NCI-H1092 treated with DMSO at 0.1 percent for 48 hours (cell line): ENCODE measurements at places on chromosomes 3 and 15.

GRCh38 chr3:97970956-97971620 is 1.1 kb downstream of the RIOX2 start:
- DNase-seq, result no peak

- DNase-seq, result no peak
These were observed 973.4 kb upstream of the CFAP20DC start for GRCh38 chr3:60023189-60023588.

GRCh38 chr3:113245761-113246161 is 34.4 kb downstream of the BOC start:
- DNase-seq, result no peak

DNA sequence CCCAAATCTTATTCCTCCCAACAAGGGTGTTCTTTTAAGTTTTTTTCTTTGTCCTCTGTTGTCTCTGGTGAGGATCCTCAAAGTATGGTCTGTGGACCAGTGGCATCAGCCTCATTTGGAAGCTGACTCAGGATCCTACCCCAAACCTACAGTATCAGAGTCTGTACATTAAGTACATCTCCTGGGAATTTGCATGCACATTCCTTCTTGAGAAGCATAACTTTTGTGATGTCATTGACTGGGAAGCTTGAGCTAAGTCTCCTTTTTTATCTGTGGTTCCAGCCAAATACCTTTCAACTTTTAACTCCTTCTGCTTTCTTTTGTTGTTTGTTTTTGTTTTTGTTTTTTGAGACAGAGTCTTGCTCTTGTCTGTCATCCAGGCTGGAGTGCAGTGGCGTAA is 40.5 kb downstream of the ARMC8 start:
- no peak for DNase-seq

DNA sequence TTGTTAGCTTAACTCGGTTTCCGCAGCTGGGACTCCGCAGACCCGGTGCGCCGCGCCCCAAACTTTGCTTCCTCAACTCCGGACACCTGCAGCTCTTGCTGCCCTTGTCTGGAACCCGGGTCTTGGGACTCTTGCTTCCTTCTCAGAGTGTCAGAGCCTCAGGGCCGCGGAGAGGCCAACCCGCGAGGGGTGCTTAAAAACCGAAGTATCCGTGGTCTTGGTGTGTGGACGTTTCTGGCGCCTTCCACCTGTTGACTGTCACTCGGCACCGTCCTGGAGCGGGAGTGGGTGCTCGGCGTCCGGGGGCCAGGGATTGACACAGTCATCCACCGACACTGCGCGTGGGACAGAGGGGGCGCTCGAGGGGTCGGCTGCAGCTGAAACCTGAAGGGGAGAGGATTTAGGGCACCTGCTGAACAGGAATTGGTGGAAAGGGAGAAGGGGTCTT is 386 bp downstream of the SQOR start:
- DNase-seq, result no peak

- DNase-seq, result peak; percentile 86
These were observed 68.2 kb downstream of the RAB11A start for GRCh38 chr15:65937476-65937875.

DNA sequence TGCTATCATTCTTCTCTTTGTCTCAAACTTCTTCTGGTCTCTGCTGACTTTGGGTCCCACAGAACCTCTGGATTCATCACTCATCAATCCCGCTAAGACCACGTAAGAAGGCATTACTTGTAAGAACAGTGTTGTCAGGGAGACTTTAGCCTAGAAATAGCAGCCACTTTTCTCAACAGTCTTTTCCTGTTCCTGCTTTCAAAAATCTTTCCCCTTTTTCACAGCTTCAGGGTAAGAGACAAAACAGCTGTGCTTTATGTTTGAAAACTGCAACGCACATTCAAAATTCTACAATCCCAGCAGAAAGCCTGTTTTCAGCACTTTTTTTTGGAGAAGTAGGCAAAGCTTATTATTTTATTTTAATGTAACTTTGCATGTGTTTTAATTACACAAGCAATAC is 42.0 kb upstream of the FAM98B start:
- no peak for DNase-seq

DNA sequence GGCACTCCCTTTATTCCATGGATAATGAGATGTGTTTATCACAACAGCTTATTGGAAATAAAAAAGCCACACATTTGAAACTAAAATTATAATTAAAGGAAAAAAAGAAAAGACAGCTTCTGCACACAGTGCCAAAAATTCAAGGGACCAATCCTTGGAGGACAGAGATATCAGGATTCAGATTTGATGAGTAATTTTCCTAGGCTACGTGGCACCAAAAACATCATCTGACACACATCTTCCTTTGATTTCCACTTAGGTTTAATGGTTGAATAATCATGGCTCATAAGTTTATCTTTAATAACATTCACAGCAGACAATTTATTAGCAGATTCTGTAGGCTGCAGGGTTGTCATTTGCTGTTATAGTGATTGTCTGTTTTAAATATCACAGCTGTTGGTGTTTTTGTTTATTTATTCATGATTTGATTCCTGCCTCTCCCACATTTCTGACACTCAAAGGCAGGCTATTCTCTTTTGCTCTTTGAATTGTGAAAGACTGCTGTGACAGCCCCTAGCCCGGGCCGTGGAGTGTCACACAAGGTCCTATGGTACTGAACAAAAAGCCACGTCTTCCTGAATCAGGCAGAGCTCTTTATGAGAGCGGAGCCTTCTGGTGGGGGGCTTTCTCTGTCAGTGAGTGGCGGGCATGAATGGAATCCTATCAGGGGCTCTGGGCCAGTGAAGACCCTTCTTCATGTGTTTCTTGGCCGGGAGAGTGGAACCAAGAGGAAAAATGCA is 708.5 kb downstream of the SQOR start:
- no peak for DNase-seq

GRCh38 chr3:149701206-149701976 is 43.6 kb upstream of the WWTR1 start:
- no peak for DNase-seq

DNA sequence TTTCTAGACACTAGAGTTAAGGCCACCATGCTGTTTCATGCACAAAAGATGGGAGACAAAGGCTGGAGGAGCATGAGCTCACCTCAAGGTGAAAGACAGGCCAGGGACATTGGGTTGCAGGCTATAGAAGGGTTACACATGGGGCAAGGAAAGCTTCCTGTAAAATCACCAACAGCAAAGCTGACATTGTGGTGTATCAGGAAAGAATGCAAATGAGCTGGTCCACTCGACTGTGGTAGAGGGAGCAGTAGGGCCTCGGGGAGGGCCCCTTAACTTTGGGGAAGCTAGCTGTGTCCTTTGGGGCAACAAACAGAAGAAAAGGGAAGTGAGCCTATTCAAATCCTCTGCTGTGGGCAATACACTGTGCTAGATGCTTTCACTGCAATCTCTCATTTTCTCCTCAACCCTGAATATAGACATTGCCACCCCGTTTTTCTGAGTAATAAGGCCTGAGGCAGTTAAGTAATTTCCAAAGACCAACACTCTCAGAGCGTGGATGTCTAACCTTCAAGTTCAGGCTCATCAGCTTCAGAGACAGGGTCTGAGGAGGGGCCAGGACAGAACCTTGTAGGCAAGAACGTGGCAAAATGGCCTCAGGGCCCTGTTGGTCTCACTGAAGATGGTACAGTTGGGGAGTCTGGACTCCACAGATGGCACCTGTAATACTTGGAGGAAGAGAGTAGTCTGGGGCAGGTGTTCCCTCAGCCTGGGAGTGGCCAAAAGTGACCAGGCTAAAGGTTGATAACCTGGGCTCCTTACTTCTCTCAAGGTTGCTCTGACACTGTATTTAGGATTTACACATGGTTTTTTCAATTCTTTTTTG is 24.1 kb downstream of the CX3CR1 start:
- no peak for DNase-seq

GRCh38 chr3:120559242-120560061 is 36.7 kb upstream of the NDUFB4 start:
- DNase-seq, result peak; percentile 79

- DNase-seq, result peak; percentile 59
These were observed 4.8 kb upstream of the MECOM start for GRCh38 chr3:169668072-169668956.

- DNase-seq, result no peak
These were observed 97.7 kb upstream of the CHRNA7 start for GRCh38 chr15:31932576-31932975.
